NCI-H146 (cell line): ENCODE measurements at places on chromosomes 16 and 17.

- no peak for DNase-seq
Measured at GRCh38 chr16:2860826-2861567, 3.0 kb upstream of the PRSS22 start.

GRCh38 chr17:74020522-74020921 lies 183.0 kb upstream of the RPL38 start:
- DNase-seq: no peak

DNA sequence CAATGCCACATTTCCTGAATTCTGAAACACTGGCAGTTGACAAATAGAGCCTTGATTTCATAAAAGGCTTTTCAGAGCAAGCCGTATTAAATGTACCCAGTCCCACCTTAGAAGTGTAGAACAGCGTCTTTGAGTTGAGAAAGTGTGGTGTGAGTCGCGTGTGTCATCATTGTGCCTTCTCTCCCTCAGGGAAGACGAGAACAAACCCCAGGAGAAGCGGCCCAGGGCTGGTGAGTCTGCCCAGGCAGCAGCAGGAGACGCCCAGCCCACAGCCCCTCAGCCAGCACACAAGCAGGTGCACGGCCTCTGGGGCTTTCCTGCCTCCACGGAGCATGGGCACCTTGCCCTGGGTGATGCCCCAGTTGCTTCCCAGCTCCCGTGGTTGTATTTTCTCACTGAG lies 34.0 kb downstream of the CIBAR2 start:
- no peak for DNase-seq

GRCh38 chr17:74362069-74362405 lies 369 bp upstream of the BTBD17 start:
- DNase-seq: no peak

- no peak for DNase-seq
Measured at GRCh38 chr16:11029948-11030347, 85.6 kb downstream of the CLEC16A start.

GRCh38 chr17:44354582-44355561 lies 8.8 kb downstream of the FAM171A2 start:
- no peak for DNase-seq

DNA sequence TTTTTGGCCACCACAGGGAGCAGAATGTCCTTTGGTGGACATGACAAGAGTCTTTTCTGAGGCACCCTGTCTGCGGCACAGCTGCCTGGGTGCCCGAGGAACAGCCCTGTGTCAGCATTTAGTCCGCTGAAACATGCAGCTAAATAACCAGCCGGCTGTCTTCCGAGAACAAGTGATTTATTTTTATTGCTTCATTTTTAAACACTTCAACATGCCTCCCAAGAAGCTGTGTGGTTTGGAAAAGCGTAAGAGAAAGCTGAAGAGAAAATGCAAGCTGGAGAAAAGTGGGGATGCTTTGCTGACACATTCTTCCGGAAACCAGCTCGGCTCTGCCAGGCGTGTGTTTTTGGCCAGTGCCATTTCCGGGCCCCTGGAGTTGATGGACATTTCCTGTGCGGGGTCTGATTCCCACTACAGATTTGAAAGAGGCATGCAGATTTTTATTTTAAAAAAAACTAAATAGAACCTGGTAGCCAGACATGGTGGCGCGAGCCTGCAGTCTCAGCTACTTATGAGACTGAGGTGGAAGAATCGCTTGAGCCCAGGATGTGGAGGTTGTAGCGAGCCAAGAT lies 94.7 kb downstream of the SEC14L1 start:
- DNase-seq: no peak

DNA sequence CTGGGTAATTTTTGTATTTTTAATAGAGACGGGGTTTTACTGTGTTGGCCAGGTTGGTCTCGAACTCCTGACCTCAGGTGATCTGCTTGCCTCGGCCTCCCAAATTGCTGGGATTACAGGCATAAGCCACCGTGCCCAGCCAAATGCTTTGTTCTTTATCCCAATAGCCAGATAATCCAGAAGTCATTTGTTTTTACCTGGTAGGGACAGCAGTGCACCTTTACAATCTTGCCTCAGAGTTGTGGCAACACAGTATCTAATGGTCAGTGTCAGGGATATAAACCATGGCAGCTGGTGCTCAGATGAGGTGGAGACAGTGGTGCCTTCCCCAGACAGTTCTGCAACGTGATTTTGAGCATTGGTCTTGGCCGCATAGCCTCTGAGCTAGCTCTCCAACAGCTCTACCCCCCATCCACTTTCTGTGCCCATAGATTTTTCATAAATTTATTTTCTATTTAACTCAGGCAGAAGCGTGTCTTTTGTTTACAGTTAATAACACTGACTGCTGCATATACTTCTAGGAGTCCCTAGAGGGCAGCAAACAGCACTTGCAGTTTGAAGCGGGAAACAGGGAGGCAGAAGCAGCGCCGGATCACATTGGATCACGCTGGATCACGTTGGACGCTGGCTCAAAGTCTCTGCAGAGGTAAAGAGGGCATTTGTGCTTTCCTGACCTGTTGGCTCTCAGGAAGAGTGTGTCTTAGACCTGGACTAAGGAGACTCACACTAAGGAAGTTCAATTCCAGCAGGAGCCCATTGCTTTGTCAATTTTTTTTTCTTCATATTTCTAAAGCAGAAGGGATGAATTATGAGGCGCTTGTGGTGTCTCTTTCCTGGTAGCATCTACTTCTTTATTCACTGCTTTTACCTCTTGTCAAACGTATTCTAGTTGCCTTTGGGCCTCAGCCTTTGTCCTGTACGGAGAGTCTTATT lies 5.1 kb upstream of the GGT6 start:
- DNase-seq: peak; percentile 78

GRCh38 chr17:76659928-76660655 lies 16.5 kb upstream of the ST6GALNAC1 start:
- DNase-seq: peak; percentile 56

DNA sequence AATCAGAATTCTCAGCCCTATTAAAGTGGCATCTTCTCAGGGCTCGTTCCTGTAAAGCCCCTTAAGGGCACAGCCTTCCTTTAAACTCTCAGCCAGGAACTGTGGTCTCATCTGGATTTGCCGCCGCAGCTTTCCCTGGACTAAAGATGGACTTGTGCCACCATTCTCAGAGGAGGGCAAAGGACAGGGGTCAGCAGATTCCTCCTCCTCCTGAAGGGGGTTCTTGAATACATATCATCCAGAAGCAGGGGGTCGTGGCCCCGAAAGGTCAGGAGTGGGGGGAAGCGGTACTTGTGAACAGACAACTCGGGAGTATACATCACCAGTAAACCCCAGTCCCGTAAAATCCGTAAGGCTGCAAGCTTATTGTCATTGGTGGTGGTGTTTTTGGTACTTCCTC lies 174.8 kb downstream of the RPTOR start:
- DNase-seq: no peak

- no peak for DNase-seq
Measured at GRCh38 chr16:28131181-28131580, 67.7 kb upstream of the GSG1L start.

DNA sequence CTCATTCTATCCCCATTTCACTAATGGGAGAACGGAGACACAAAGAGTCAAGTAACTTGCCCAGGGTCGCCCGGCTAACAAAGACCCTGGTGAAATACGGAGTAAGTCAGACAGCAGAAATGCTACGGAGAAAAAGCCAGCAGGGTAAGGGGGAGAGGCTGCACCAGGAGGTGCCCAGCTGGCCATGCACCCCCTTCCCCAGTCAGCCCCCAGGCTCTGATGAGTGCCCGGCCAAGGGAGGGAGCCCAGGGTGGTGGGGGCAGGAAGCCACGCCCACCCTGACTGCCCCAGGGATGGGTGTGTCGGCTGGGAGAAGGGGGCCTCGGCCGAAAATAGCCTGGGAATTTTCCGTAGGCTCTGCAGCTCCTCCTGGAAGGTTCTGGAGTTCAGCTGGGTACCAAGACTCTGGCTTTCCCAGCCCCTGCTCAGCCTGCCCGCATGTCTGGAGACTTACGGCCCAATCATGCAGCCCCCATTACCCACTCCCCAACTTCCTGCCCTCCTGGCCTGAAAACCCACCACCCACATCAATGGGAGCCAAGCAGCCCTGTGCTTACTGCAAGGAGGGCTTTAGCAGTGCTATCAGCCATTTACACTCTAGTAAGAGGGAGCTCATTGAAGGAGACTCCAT lies 4.2 kb downstream of the CARHSP1 start:
- no peak for DNase-seq

GRCh38 chr17:60421273-60422161 lies 772 bp upstream of the CHCT1 start:
- no peak for DNase-seq

DNA sequence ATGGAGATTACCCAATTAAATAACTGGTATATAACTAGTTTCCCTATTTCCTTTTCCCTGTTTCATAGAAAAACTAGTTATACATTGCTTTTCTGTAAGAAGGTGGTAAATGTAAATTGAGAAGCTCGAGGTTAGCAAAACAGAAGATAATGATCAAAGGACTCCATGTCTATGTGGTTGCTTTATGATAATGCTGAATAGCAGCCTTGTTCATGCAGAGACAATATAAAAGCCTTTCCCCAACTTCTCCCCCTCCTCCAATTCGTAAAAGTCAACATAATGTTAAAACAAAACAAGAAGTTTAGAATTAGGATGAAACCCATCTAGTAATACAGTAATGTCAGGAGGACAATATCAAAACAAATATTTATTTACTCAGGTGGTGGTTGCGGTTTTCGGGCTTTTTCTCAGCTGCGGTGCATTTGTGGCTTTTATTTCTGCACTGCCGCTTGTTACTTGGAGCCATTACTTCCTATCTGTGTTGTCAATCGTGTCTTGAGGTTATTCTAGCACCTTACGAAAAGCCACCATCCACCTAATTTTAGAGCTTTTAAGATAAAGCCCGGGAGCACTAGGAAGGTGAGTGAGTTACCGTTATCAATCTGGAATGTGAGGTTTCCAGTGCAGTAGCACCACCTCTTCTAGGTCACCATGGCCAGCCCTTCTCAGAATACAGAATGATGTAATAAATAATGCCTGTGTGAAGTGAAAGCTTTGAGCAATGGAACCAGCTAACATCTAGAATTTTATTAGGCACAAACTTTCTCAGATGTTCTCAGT lies 297.5 kb downstream of the CDH13 start:
- no peak for DNase-seq

- DNase-seq: no peak
Measured at GRCh38 chr17:37725021-37725595, 19.8 kb downstream of the HNF1B start.

- DNase-seq: no peak
Measured at GRCh38 chr16:60945225-60945624, 1091.0 kb downstream of the CDH8 start.

DNA sequence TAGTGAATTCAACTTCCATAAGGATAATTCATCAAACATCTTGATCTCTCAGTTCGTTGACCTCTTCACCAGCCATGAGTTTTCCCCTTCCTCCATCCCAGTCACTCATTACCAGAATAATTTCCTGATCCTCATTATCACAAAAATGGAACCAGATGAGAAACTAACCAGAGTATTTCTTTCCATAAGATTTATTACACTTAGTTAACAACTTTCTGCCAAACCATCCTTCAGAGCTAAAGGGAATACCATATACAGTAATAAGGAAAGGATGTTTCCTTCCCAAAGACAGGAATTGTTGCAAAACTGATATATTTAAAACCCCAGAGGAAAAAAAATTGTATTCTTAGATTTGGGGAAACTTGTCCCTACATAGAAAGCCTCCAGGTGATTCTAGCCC lies 8.6 kb downstream of the KRTAP29-1 start:
- no peak for DNase-seq
